ENCODE measurements at places on chromosomes 2 and 18. TPM values are rescaled to one million over a fixed set of nuclear protein-coding genes. Genes with fewer than 3 reads are reported as not detected.
A peak's percentile ranks its signal among the peaks of the same experiment; 100 is the strongest.

ITGB6 gene
- not detected for polyA plus RNA-seq

KIAA2012 gene
- polyA plus RNA-seq = not detected

KCNG2 gene
- polyA plus RNA-seq = 0.15 TPM

MAP3K20 gene
- 3.2 TPM for polyA plus RNA-seq

LYG1 gene
- polyA plus RNA-seq = 4.3 TPM

IHH gene
- polyA plus RNA-seq = 0.13 TPM

FN1 gene
- 38.6 TPM for polyA plus RNA-seq

PSD4 gene
- 74.3 TPM for polyA plus RNA-seq

KLF11 gene
- 8.0 TPM for polyA plus RNA-seq

FOXI3 gene
- not detected for polyA plus RNA-seq

DNA sequence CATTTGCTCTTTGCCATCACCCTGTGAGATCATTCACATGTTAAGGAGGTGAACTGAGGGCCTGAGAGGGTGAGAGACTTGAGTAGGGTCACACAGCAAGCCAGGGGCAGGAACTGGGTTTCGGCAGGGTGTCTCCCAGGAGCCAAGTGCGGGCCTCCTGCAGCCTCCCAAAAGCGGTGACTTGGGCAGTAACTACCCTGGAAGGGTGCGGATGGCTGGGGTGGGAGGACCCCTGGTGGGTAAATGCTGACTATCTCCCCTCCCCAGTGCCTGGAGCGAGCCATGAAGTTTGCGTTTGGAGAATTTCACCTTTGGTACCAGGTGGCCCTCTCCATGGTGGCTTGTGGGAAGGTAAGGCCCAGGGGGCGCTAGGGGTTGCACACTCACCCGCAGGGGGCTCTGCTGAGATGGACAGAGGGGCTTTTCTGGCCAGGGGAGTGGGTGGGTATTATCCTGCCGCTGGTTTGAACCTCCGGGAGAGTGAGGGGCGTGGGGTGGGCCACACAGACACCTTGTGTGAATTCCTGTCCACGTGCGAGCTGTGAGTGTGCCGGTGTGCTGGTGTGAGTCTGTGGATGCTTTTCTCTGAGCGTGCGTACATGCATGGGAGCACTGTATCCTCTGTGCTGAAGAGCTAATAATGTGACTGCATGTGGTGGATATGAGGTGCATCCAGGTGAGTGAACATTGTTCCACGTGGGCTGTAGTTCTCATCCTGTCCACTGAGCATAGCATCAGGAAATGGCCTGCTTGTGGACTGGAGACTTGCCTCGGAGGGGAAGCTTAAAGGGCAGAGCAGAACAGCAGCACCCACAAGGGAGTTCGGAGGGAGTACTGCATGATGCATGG, 91.0 kb upstream of the MCFD2 start:
- DNase-seq = no peak

DNA sequence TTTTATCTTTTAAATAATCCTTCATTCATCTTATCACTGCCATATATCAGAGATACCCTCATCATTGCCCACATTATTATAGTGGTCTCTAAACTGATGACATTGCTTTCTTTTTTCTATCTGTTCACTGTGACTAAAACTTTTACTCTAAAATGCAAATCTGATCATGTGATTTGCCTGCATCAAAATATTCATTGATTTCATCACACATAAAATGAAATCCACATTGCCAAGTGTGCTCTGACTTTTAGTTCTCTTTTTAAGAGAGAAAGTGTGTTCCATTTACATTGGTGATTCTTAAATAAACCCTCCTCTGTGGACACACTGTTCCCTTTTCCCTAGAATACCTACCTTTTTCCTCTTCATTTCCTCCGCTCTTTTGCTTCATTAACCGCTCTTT, 7.5 kb downstream of the REL start:
- DNase-seq = no peak

GRCh38 chr2:237857791-237858190, 1.6 kb upstream of the RAMP1 start:
- no peak for DNase-seq

DNA sequence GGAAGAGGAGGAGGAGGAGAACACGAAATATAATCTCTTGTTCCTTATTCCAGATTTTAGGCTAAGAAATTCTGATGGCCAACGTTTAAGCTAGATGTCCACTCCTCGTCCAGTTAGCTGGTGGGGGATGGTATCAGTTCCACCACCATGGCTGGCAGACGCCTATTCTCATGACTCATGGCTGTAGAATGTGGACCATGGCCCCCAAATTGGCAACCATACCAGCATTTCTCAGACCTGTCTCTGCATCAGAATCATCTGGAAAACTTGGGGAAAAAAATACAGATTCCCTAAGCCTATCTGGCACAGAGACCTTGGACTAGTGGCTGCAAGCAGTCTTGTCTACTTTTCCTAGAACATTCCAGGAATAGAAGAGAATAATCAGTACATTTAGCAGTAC, 267.7 kb upstream of the SIX2 start:
- no peak for DNase-seq

GRCh38 chr2:66852953-66853352, 418.0 kb downstream of the MEIS1 start:
- DNase-seq = no peak

- no peak for DNase-seq
These were observed 341.1 kb downstream of the ARL6IP6 start for GRCh38 chr2:153059338-153060052.

DNA sequence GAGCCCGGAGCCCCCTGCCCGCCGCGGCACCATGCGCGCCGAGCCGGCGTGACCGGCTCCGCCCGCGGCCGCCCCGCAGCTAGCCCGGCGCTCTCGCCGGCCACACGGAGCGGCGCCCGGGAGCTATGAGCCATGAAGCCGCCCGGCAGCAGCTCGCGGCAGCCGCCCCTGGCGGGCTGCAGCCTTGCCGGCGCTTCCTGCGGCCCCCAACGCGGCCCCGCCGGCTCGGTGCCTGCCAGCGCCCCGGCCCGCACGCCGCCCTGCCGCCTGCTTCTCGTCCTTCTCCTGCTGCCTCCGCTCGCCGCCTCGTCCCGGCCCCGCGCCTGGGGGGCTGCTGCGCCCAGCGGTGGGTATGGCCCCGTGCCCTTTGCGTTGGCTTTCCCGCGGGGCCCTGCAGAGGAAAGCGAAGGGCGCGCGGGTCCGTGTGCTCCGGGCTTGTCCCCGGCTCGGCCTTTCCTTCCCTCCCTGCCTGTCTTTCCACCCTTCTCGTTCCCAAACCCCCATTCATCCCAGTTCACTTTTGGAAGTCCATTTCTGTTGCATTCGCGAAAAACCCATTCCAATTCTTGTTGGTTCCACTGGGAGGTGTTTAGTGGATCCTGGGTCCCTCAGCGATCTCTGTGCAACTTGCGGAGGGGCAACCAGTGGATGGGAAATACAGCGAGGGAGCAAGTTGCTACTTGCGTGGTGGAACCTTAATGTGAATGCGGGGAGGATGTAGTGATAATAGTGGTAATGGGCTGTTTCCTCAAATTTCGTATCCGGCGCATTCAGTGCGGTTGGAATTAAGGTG, 599 bp downstream of the ADAM23 start:
- peak; percentile 75 for DNase-seq

DNA sequence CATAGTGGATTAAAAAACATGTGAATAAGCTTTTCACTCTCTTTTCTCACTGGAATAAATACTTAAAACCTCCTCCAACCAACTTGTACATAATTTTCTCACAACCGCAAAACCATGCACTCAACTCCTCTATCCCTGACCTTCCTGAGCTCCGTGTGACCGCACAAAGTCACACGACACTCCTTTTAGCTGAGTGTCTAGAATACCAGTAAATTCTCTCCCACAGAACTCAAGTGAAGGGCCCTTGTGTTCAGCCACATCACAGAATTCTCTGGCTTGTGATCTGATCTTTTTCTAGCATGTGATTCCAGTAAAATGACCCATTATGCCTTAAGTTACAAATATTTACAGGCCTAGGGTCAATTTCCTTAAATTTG, 91.2 kb upstream of the ARL4C start:
- DNase-seq = no peak

- no peak for DNase-seq
These were observed 227.4 kb downstream of the SS18 start for GRCh38 chr18:25862881-25863600.

DNA sequence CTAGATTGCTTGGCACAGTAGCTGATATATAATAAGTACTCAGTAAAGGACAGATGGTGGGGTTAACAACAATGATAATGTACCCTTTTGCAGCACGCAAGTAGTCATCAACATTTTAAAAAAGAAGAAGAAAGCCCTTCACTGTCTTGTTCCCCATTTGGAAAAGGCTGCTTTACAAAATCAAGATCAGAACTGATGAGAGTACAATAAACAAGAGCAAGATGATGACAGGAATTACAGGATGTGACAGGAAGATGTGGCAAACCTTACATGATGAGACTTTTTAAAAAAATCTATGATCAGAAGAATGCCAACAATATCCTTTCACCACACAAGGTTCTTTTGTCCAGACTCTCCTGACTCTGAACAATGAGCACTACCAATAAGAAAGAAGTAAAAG, 9.1 kb downstream of the TYW5 start:
- DNase-seq = no peak

DNA sequence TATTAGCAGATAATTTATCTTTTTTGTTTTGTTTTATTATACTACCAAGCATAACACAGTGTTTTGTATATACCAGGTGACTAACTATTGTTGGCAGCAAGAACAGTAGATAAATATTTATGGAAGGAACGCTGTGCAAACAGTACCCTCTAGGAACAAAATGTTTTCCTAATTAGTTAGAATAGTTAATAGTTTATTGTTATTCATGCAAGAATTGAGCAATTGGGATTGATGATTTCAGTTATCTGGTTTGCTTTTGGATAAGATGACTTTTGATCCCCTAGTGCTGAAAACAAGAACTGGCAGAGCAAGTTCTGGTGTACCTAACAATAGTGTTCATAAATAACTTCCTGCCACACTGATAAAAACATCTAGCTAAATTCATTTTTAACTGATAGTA, 323.3 kb downstream of the TGIF1 start:
- DNase-seq = no peak

- no peak for DNase-seq
These were observed 276.3 kb downstream of the TSN start for GRCh38 chr2:122031544-122032263.

DNA sequence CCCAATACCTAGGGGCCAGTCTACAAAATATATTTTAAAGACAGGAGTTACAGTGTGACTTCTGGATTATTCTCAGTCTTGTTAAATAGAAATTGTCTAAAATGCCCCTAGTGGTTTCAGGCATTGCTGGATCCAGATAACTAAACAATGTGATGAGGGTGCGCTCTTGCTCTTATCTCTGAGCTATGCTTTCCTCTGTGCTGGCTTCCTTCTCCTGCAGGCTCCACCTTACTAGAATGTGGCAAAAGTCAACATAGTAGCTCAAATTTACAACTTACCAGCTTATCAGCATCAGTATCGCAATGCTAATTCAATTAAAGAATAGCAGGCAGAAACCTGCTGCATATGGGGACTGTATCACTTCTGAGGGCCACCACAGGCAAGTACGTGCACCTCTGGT, 61.3 kb upstream of the RNU4ATAC start:
- DNase-seq = no peak

DNA sequence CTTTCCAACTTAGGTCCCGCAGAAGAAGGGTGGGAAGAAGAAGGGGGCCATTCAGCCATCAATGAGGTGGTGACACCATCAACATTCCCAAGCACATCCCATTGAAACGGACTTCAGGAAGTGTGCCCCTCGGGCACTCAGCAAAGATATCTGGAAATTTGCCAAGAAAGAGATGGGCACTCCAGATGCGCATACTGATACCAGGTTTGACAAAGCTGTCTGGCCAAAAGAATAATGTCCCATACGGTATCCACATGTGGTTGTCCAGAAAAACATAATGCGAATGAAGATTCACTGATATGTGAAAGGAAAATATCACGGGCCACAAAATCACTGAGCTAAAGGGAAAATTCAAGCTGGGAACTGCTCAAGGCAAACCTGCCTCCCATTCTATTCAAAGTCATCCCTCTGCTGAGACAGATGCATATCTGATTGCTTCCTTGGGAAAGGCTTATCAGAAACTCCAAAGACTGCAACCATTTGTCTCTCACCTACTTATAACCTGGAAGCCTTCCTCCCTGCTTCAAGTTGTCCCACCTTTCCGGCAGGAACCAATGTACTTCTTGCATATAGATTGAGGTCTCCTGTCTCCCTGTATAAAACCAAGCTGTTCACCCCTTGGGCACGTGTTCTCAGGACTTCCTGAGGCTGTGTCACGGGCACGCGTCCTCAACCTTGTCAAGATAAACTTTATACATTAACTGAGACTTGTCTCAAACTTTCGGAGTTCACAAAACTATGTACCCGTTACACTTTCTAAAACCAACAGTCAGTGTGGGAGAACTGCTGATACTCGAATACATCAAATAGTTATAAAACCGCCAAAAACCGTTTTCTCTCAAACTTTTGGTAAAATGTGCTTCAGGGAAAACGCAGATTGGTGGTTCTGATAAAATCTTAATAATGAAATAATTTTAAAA, 1.3 kb upstream of the PDK1 start:
- no peak for DNase-seq

- peak; percentile 84 for DNase-seq
These were observed 652 bp downstream of the GCA start for GRCh38 chr2:162344617-162344950.

DNA sequence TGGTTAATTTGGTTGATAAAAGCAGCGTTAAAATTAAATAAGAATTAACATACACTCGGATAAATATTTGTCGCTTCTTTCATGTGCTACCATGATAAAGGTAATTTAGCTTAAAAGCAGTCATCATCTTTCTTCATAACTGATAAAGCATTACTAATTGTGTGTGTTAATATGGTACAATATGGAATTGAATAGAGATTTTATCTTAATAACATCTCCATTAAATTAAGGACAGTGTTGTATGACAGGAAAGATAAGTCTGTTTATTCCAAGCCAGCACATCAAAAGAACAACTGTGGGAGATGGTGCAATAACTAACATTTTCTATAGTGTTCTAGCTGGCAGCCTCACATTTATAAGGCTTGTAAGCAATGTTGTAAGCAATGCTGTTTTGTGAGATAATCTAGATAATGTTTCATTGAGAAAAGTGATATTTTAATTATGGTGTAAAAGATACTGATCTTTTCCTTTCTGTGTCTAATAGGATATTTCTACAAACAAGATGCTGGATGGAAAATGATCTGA, 64.4 kb upstream of the AFF3 start:
- DNase-seq = no peak

- DNase-seq = no peak
These were observed 580.6 kb downstream of the THSD7B start for GRCh38 chr2:137345994-137346393.

- no peak for DNase-seq
These were observed 134.1 kb downstream of the KCNH7 start for GRCh38 chr2:162704496-162704895.

DNA sequence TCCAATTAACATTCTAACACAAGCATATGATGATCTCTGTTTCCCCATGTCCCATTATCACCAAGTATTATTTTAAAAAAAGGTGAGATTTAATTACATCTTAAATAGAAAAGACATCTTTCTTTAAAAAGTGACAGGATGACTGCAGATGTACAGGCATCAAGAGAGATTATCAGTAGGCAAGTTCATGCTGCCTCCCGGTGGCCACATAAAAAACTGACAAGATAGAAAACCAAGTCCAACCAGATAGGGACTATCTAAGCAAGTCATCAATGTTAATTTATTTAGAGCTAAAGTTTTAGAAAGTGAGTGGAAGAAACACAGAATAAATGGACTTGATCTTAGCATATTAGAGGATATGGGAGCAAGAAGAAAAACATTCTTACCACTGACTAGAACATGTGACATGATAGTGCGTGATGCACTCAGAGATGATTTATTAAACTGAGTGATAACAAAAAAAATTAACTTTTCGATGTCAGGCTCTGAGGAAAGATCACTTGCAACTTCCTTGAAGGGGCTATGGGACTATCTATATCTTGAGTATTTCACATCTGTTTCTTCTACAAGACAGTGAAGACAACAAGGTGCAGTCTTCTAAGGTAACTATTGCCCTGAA, 5.4 kb upstream of the TDRD15 start:
- no peak for DNase-seq

Measured in spleen (tissue), 13 donors.